WERI-Rb-1 (cell line): ENCODE measurements at places on chromosomes 2 and 18.

GRCh38 chr18:38790786-38791185 lies 1225.2 kb upstream of the CELF4 start:
- DNase-seq = no peak

DNA sequence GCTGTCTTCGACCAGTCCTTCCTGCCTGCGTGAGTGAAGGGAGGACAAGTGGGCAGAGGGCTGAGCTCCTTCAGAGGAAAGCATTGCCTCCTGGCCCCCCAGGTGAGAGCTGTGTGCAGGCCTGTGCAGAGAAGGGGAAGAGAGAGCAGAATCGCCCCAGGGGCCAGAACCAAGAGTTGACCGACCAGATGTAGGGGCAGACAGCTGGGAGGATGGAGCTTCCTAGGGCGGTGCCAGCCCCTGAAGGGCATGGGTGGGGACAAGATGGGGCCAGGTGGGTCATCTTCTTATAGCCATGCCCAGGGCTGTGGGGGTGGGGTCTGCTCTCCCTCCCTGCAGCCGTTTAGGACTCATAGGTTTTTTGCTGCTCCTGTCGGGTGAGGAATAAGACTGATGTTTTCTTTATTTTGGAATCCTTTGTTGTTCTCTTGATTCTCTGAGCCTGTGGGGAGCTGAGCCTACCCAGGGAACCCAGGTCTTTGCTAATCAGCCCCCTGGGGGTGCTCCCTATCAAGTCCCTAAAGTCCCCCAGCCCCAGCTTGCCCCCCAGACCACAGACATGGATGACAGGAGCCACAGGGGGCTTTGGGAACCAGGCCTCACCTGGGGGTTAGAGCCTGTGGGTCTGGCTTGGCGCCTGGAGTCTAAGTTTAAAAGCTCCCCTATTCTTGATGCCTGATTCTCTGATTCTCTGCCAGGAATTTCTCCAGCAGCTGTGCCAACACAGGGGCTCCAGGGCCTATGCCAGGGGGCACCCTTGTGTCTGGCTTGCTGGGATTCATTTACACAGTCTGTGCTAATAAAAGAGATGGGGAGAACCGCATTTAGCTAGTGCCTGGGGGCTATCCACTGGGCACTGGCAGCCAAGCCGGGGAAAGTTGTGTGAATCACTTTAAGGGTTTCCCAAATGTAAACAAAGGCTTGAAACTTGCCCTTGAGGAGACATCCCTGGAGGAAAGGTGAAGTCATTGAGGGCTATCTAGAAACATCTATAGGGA lies 9.3 kb upstream of the EFHD1 start:
- DNase-seq = no peak

- DNase-seq = no peak
These were observed 50.5 kb upstream of the DLX2 start for GRCh38 chr2:172153156-172153555.

DNA sequence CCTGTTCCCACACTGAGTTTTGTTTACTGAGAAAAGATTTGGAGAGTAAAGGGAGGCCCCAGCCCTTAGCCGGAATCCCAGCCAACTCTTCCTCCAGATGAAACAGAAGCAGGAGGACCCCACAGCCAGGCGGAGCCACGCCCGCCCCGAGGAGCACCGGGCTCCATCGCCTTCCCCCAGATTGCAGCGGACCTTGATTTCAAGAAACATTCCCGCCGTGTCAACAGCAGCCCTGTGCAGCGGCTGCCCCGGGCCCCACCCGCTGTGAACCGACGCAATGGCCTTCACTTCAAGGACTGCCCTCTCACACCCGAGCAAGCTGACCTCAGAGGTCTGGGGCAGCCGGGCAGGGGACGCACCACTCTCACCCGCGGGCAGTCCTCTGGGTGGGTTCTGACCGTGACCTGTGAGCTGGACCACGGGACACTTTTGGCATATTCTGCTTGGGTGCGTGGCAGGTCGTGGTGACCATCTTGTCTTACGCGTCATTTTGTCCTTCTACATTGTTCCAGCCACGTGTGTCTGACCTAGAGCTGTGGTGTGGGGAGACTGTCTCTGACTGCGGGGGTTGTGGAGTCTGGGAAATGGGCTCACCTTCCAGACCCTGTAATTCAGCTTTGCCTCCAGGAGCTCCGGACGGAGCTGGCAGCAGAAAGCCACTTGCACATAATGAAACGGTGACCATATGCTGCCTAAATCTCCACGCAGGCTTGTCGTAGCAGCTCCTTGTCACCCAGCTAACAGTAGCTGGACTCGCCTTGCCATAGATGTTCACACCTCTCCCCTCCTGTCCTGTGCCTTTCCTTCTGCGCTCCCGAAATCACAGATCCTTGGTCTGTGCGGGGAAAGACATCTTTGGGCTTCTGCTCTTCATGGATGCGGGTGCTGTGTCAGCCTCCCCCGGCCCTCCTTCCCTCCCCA lies 32.0 kb upstream of the INHBB start:
- DNase-seq = peak; percentile 52

DNA sequence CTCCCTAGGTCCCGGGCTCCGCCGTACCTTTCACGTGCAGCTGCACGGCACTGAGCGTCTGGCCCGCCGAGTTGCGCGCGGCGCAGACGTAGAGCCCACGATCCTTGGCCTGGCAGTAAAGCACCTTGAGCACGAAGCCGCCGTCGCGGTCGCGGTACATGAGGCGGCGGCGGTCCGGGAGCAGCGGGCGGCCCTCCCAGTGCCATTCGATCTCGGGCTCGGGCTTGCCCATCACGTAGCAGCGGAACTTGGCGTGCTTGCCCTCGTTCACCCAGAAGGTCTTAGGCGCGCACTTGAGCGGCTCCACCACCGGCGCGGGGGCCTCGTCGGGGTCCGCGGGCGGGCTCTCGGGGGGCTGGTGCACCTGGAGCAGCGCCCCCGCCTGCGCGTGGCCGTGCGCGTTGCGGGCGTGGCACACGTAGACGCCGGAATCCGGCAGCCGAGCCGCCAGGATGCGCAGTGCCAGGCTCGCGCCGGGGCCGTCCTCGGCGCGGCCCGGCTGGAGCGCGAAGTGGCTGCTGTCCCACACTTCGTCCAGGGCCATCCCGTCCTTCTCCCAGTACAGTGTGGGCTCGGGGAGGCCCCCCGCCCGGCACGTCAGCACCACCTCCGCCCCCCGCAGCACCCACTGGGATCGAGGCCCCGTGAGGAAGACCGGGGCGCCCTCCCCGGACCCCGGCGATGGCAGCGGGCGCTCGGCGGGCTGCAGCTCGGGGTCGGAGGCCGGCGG lies 980 bp downstream of the OBSL1 start:
- no peak for DNase-seq

DNA sequence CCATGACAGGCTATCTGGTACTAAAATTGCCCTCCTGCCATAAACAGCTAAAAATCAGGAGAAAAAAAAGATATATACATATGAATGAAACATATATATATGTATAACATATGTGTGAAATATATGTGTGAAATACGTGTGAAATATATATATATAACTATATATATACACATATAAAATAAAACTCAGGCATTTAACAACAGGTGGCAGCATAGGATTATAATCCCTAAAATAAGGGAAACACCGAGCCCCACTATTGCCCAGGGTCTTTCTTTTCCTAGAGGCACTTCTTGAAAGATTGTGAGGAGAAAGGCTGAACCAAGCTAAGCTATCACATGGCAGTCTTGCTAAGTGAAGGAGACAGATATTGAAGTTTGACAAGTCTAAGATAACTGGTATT lies 65.9 kb upstream of the CYTIP start:
- DNase-seq = no peak

DNA sequence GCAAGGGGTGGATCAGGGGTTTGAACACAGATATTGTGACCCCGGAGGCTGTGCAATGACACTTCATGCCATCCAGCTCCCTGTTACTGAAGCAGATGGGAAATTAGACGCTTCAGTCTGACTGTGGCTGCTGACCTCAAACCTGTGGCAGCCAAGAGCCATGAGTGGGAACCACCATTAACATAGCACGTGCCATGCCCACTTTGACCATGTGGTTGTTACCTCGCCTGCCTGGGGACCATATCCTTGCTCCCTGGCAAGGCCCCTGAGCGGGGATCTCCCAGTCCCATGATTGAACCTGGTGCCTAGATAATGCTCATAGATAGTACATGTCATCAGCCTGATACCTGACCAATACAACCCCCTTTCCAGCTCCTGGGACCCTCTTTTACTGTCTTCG lies 68.9 kb downstream of the CYP26B1 start:
- DNase-seq = no peak

DNA sequence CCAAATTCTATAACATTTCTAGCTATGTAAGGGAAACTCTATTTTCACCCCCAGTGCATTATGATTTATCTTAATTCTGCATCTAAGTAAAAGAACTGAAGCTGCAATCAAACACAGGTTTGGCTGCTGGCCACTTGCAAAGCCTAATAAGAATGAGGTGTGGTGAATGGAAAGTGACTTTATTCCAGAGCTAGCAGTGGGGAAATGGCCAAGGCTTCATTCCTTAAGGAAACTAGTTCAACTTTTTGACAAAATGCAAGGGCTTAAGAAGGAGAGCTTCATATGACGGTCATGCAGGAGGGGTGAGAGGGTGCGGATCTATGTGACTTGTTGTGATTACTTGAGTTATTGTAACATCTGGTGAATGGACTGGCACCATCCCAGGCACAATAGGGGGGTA lies 1802.0 kb downstream of the SUCLG1 start:
- DNase-seq = no peak

DNA sequence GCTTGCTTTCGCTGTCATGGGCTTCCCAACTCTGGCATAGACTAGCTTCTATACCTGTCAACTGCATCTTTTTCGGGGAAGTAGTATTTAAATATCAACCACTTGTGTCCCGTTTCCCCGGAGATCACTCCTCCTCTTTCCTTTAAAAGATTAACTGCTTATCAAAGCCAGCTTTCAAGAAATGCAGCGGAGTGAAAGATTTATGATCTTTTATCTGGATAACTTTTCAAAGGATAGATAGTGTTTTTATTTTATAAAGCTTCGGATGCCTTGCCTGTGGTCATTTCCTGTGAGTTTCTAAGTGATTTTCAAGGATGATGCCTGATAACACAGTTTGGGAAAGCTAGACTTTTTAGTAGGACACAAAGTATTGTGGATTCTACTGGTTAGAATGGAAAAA lies 2.9 kb upstream of the IGFBP5 start:
- no peak for DNase-seq

DNA sequence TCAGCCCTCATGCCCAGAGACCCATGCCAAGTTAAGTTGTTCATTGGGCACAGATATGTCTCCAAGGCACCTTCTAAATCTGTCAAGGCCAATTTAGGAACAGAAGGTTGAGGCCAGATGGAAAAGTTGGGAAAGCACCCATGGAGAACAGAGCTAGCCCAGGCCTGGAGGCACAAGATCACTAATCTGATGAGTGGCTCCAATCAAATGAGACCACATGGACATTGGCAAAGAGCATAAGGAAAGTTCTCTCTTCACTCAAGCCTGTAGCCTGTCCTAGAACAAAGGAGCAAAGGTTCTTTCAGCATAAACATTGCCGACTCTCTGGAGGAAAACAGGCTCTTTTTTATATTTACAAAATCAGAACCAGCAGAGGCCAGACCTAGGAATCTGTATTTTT lies 154.8 kb downstream of the RNF152 start:
- DNase-seq = no peak

- DNase-seq = peak; percentile 66
These were observed 7.3 kb downstream of the CLHC1 start for GRCh38 chr2:55224761-55225261.

DNA sequence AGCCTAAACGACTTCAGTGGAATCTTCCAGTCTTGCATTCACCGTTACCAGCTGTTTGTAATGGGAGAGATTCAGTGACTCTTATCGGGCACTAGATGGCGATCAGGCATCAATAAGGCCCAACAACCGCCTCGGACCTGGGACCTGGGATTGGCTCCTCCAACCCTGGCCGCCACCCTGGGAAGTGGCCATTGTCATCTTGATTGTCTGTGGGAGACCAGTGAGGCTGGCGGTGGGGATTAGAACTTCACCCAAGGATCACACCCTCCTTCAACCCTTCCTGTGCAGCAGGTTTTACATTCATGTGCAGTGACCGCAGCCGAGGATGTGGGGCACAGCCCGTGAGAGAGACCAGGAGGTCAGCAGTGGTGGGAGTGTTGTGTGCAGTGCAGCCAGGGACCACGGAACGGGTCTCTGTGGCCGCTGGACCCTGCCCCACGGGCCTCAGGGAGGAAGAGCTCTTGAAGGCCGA lies 85.3 kb downstream of the SPP2 start:
- peak; percentile 81 for DNase-seq

- DNase-seq = no peak
These were observed 7.4 kb downstream of the CXCR4 start for GRCh38 chr2:136110526-136110925.

- DNase-seq = no peak
These were observed 65.2 kb downstream of the COPS8 start for GRCh38 chr2:237150831-237151375.

GRCh38 chr18:24262087-24262486 lies 123.2 kb downstream of the CABYR start:
- DNase-seq = no peak

- DNase-seq = no peak
These were observed 28.5 kb upstream of the MCFD2 start for GRCh38 chr2:46943881-46944798.

GRCh38 chr2:239261356-239261755 lies 139.5 kb downstream of the HDAC4 start:
- DNase-seq = no peak

DNA sequence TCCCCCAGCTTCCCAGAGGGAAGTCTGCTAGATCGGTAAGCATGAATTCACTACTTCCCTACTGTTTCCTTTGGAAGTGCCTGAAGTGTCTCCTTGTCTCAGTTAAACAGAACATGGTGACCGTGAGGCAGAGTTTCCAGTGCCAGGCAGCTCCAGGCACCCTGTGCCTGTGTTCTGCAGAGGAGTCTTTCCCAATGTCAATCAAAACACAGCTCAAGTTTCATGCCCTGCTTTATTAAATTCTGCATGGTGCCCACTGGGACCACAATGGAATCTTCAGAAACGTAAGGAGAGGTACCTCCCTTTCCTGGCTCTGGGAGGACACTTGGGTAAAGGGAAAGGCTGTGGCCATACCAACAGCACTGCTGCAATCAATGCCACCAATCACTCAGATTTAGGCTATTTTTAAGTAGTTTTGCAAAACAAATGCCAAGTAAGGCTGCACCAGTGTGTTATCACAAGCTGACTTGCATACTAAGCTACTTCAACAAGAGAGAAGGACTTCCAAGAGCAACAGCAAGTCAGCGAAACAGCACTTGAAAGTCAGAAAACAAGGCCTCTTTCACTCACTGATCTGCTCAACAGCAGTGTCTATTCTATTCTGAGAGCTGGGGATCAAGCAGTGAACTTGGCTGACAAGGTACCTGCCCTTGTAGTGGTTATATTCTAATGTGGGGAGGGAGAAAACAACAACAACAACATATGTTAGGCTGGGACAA lies 14.9 kb downstream of the LPIN2 start:
- DNase-seq = no peak

DNA sequence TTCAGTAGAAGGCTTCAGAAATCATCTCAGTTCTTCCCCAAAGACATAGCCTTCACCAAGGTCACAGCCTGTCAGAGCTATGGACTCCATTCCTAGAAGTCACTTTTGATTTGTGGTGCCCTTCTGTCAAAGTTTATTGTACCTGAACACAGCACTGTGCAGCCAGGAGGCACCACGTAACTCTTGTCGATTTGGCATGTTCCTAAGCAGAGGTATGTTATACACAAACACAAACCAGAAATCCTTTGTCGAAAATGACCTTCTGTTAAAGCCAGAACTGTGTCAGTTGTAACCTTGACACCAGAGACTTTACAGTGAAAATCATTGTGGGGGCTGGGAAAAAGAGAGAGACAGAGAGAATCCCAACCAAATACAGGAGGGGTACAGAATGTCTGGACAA lies 62.6 kb upstream of the SGPP2 start:
- no peak for DNase-seq
